Esophagus squamous epithelium (tissue), 5 donors: ENCODE measurements at places on chromosomes 5 and 9.

DNA sequence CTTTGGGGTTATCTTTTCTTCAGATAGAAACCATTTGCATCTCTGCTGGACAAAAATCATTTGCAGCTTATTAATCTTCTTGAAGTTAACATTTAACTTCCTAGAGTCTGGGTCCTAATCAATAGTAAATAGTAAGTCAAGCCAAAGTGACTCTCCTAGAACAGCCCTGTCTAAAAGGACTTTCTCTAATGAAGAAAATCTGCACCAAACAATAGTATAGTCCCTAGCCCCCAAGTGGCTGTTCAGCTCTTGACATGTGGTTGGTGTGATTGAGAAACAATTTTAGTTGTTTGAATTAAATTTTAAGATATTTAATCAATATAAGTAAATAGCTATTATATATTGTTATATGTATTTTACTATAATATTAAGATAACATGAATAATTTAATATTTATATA, 64.6 kb upstream of the SHB start:
- no peak for DNase-seq

GRCh38 chr9:505741-506059, 291.0 kb downstream of the DOCK8 start:
- no peak for DNase-seq

GRCh38 chr5:95986937-95987520, 25.4 kb upstream of the ELL2 start:
- DNase-seq, result no peak

DNA sequence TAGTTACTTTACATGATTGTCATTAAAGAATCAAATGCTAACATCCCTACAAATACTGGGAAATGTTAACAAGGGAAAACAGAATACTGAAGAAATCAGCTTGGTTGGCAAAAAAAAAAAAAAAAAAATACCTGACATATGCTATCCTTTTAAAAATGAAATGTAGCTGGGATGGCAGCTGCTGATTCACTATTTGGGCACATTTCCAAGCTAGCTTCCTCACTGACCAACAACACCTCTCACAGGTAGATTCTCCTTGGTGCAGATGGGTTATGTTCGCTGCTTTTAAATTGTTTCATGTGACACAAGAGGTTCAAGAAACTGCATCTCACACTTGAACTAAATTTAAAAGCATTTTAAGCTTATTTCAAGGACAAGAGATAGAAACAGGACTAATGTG, 6.1 kb upstream of the PRUNE2 start:
- DNase-seq, result no peak

- no peak for DNase-seq
Observed at GRCh38 chr5:124783794-124784193, 37.4 kb upstream of the ZNF608 start.

- no peak for DNase-seq
Observed at GRCh38 chr5:72182686-72183085, 75.4 kb downstream of the MAP1B start.

GRCh38 chr5:109350537-109351270, 59.1 kb downstream of the PJA2 start:
- no peak for DNase-seq

DNA sequence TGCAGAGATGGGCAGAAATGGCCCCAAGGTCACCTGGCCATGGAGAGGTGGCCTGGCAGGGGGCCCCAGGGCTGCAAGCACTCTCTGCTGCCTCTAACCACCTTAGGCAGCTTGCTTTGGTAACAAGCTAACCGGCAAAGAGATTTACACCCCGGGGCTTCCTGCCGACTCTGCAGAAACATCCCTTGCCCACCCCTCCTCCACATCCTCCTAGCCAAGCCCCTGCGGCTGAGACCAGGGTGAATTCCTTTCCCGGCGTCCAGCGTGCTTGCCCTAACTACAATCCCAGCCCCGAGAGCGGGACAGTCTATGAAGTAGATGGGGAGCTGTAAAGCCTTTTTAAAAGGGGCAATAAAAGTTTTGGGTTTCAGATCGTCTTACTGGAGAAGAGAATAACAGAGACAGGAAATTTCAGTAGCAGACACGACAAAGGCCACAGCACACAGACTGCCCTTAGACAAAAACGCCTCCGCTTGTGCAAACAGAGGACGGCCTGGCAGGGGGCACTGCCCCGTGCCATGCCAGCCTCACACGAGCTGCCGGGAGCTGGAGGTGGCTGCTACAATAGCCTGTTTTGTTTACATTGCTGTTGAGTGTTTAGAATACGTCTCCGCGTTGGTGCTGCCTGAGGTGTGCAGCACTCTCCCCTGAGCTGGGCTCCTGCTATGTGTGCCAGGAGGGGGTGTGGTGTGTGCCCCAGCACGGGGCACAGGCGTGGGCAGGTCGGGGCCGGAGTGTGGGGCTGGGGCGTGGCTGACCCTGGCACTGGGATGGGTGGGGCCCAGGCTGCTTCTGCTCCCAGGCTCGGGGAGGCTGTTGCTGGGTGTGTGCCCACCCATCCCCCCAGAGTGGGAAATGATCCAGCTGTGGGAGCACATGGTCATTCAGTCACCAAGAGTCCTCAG, 15.3 kb downstream of the MYMK start:
- DNase-seq, result no peak
